ENCODE measurements at places on chromosomes 2 and 18.
A peak's percentile ranks its signal among the peaks of the same experiment; 100 is the strongest.

GRCh38 chr2:226211439-226211838 is 588.2 kb downstream of the IRS1 start:
- DNase-seq: peak; percentile 98

GRCh38 chr18:76075777-76076176 is 419.3 kb downstream of the ZNF516 start:
- DNase-seq: no peak

DNA sequence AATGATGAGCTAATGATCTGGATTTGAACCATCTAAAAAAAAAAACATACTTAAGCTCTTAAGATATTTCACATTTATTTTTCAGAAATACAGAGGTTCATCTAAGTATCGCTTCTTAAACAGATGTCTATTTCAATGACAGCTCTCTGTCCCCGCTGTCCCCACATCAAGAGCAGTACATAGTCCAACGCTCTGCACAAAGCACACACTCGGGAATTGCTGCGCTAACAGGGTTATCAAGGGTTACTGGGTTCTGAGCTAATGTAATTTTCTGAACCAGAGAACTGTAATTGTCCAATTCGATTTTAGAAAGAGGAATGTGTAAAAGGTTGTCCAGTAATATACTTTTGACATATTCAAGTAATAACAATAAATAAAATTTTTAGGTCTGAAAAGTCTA is 58.8 kb upstream of the ST8SIA5 start:
- DNase-seq: no peak

GRCh38 chr18:3914833-3915610 is 465.1 kb downstream of the TGIF1 start:
- no peak for DNase-seq

DNA sequence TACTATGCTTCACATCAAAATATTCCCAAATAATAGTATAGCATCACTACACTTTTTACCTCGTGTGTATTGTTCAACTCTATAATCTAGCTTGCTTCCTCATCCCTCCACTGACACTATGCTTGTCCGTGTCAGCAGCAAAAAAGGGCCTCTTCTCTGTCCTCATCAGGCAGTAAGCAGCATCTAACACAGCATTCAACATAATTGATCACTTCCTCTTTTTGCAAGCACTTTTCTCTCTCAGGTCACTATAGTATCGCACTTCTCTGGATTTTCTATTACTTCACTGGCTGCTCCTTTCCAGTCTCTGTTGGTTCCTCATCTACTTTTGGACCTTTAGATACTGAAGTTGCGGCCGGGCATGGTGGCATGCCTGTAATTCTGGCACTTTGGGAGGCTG is 64.9 kb upstream of the ZSWIM2 start:
- DNase-seq: no peak

GRCh38 chr2:164009756-164010337 is 274.0 kb upstream of the FIGN start:
- DNase-seq: no peak

DNA sequence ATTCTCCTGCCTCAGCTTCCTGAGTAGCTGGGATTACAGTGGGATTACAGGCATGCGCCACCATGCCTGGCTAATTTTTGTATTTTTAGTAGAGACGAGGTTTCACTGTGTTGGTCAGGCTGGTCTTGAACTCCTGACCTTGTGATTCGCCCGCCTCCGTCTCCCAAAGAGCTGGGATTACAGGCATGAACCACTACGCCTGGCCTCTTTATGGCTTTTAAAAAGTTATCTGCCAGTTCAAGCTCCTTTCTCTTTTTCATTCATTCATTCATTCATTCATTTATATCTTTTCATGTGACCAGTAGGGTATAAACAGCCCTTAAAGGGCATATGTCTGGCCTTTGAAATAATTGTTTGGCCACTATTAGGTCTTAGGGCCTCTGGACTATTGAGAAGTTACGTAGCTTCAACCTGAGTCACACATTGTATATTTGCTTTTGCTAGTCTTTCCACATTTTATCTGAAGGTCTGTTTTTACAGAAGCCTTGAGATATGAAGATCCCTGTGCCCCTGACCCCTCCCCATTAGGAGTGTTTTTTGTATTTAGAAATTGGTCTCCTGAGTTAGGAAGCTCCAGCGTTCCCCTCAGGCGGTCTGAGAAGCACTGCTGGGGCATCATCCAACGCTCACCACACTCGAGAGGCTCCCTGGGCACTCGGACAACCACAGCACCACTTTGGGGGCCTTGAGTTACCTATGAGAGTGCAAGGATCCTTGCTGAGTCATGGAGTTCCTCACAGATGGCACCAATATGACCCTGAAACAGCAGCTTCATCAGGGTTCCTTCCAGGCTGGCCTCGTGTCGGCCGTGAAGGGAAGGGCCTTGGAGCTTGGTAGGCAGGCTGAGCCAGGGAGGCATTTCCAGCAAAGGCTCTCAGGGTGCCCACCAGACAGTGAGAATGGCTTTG is 21.8 kb downstream of the FZD5 start:
- no peak for DNase-seq

GRCh38 chr2:43131051-43131889 is 95.1 kb downstream of the ZFP36L2 start:
- peak; percentile 87 for DNase-seq

DNA sequence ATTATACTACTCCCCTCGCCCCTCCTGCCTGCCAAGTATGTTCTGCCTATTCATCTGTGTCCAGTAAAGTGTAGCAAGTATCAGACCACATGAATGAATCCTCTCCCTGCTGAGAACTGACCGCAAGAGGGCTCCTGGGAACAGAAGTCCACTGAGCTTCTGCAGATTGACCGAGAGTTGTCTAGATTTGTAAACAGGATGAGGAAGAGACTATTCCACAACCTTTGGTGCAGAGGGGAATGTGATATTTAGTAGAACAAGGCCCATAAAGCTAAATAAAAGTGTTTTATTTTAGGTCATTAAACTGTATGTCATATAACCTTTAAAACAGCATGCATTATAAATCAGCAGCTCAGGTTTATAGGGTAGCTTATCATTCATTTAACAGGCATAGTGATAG is 377.0 kb downstream of the DCC start:
- peak; percentile 3 for DNase-seq

GRCh38 chr2:70696142-70696541 is 71.9 kb downstream of the ADD2 start:
- no peak for DNase-seq

DNA sequence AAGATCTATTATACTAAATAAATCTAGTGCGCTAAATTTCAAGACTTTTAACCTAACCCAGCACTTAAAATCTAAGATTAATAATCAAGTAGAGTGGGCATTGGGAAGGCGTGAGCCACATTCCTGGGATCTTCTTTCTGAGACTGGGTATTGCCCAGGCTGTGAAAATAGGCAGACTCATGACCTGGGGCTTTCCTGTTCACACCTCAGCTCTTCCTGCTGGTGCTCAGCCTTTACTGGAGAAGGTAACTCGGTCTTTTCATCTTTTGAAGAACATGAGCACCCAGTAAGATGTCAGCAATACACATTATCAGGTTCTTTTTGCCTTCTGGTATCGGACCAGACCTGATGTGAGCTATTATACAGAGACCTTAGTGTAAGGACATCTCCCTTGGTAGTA is 500.5 kb downstream of the PLCL1 start:
- no peak for DNase-seq

DNA sequence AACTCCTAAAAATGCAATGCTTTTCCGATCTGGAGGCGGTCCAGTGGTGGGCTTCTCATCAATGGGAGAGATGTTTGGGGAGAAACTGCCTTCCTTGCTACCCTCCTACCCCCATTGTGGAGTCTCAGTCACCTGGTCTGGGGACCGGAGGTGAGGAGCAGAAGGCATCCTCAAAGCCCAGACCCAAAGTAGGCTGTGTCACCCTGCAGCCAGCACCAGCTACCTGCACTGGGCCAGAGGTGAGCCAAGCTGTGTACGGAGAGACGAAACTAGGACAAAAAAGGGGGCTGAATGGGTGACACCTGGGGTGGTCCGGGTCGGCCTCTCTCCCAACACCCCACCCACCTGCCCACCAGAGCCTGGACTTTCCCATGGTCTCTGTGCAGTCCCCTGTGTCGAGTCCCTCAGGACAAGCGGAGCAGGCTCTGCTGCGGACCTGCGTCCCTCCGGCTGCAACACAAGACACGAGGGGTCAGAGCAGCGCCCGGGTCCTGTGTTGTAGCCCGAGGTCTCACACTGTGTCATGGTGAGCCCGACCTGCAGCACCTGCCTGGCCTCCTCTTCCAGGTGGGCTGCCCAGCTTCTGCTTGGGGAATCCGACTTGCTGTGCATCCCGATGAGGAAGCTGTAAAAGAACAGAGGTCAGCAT is 68.0 kb upstream of the RMP24 start:
- no peak for DNase-seq

GRCh38 chr2:115412501-115412900 is 970.1 kb downstream of the DPP10 start:
- peak; percentile 45 for DNase-seq

DNA sequence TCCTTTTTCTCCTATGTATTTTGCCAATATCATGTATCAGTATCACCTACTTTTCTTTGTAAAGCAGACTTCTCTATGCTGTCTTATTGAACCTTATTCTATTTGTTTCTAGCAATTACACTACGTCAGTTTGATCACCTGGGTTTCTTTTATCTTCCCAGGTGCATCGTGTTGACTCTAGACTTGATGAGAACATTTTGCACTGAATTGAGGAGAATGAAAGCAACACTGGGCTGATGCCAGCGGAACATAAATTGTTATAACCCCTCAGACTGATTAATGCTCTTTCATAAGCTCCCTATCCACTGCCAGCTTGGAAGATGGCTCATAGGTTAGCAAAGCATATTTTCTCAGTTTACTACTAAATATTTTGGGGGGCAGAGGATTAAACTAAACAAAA is 140.6 kb downstream of the EPHA4 start:
- DNase-seq: no peak

GRCh38 chr2:239792405-239793084 is 232.6 kb downstream of the NDUFA10 start:
- DNase-seq: no peak

DNA sequence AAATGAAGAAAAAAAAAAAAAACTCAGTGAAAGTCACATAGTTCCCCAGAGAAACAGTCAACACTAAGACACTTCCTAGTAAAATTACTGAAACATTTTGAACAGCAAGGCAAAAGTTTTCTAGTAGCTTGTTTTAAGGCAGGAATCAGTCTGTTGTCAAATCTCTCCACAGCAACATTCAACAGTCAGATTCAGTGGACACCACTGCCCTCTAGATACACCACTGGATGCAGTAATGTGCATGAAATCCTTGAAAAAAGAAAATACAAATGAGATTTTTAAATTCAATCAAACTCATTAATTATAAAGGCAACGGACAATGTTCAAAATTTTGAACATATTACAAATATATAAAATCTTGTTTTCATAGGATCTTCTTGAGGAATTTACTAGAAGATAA is 46.4 kb downstream of the GRB14 start:
- DNase-seq: no peak

DNA sequence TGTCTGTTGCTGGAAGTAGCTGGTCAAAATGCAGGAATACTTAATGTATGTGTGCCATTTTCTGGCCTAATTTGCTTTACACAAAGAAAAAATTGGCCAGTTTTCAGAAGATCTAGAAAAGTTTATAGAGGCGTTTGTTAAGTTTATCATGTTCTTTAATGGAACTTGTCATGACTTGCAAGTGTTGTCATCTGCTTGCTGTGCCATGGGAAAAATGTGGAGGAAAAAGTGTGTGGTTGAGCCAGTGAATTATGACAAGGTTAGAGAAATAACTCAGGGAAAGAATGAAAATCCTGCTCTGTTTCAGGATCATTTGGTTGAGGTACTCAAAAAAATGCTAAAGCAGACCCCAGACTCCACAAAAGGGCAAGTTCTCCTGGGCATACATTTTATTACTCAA is 301.6 kb upstream of the CDH2 start:
- no peak for DNase-seq

- peak; percentile 1 for DNase-seq
These were observed 1207.7 kb downstream of the SUCLG1 start for GRCh38 chr2:83251321-83251872.

DNA sequence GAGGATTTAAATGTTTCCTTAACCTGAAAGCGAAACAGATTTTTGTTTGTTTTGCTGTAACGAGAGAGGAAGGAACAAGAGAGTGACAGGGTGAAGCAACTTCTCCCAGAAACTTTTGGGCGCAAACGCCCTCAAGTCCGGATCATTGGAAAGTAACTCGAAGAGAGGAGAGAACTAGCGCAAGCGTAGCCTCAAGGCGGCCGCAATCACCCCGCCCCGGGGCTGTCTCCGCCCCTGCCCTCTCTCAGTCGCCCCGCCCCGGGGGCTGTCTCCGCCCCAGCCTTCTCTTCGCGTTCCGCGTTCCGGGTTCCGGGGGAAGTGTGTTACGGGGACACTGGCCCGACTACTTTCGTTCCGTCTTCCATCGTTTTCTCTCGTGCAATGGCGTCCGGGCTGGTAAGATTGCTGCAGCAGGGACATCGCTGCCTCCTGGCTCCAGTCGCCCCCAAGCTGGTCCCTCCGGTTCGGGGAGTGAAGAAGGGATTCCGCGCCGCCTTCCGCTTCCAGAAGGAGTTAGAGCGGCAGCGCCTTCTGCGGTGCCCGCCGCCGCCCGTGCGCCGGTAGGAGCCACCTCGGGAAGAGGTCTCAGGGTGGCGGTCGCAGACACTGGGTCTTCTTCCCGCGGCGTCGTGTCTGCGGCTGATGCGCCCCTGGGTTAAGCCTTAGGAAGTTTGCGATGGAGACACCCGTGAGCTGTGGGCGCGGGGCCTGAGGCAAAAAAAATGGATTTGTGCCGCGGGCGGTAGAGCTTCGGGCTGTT is at the start of gene MRPL44:
TSS of gene MRPL44 (plus strand) at position 372 of the 760 bp plus-strand sequence. CDS start at position 382, 10 bp downstream.
- DNase-seq: peak; percentile 97

DNA sequence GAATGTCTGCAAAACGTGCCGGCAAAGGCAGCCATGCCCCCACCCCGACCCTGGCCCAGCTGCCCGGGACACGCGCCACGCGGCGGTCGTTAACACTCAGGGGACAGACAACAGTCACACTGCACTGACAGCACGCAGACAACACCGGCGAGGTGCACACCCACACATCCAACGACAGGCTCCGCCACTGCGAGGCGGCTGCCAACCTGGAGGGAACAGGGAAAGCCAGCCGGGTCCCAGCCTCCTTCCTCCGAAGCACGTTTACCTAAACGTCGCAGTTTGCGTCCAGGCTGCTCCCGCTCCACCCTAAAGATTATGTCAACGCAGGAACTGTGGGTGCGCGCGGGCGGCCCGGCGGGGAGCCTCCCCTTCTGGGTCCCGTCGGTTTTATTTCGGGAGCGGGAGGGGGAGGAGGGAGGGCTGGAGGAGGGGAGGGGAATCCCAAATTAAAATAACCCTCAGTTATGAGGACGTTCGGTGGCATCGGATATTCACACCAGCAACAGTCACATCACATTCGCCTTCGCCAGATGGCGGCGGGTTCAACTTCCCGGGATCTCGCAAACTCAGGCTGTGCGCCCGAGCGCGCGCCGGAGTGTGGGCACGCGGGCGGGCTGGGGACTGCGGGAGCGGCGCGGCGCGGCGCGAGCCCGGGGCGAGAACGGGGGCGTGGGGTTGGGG is 644 bp downstream of the PTGR3 start:
- DNase-seq: peak; percentile 61

DNA sequence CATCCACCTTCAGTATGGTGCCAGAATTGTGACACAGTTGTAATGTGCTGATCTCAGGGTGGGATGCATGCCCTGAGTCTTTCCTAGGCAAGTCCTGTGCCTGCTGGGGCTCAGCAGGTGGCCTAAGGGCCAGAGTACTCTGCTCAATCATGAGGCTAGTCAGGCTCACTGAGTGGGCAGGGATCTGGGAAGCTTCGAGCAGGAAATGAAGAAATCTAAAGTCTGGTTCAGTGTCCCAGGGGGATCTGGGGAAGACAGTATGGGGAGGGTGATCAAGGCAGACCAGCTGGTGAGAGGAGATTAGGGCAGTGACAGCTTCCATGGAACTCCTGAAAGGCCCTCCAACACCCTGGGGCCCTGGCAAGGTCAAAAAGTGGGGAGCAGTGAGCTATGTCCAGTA is 8.9 kb upstream of the ANKRD29 start:
- no peak for DNase-seq

GRCh38 chr2:192190474-192190873 is 4.3 kb downstream of the TMEFF2 start:
- peak; percentile 71 for DNase-seq

All from fibroblast of pulmonary artery (primary cell).